ENCODE measurements at places on chromosomes 13 and 19.

DNA sequence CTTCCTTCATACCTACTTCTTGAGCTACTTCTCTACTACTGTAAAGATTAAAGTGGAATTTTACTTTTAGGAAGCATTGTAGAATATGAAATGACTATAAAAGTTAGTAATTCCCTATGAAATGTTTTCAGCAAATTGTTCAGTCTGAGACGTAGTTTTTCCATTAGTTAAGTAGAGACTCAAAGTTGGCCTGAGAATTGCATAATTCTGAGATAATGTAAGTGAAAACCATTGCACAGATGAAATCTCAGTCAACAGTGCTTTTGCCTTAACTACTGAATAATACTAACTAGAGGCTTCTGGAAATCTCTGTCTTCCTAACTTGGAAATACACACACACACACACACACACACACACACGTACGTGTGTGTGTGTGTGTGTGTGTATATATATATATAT is 125.9 kb downstream of the FGF14 start:
- no peak for DNase-seq

DNA sequence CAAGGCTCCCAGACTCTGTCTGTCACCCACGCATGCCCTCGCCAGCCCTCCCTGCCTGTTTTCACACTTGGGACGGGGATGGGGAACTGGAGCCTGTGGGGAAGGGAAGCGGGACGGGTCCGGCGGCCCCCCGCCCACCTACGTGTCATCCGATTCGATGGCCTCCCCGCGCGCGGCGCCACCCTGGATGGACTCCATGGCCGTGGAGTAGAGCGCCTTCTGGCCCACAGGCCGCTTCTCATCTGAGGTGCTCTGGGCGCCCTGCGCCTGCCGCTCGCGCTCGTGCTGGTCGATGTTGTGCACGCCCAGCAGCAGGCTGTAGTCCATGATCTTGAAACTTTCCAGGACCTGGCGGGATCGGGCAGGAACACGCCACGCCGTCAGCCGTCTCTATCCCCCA is 25.1 kb upstream of the CACTIN start:
- no peak for DNase-seq

GRCh38 chr13:43237616-43238015 is 214.2 kb downstream of the DNAJC15 start:
- no peak for DNase-seq

GRCh38 chr13:58992478-58993042 is 1171.2 kb downstream of the DIAPH3 start:
- DNase-seq: no peak

DNA sequence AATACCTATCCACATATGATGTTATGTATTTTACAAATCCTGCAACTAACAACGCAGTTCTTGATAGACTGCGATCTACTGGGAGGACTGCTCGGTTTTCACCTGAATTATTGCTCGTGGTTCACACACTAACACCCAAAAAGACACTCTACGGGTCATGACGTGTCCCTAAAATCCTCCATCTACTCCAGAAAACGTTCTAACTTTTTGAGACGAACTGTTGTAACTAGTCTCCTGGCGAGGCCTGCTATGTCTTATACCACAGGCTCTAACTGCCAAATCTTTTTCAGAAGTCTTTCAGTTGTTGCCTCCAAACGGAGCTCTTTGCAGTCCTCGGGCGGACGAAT is 108.2 kb downstream of the KCNRG start:
- no peak for DNase-seq

DNA sequence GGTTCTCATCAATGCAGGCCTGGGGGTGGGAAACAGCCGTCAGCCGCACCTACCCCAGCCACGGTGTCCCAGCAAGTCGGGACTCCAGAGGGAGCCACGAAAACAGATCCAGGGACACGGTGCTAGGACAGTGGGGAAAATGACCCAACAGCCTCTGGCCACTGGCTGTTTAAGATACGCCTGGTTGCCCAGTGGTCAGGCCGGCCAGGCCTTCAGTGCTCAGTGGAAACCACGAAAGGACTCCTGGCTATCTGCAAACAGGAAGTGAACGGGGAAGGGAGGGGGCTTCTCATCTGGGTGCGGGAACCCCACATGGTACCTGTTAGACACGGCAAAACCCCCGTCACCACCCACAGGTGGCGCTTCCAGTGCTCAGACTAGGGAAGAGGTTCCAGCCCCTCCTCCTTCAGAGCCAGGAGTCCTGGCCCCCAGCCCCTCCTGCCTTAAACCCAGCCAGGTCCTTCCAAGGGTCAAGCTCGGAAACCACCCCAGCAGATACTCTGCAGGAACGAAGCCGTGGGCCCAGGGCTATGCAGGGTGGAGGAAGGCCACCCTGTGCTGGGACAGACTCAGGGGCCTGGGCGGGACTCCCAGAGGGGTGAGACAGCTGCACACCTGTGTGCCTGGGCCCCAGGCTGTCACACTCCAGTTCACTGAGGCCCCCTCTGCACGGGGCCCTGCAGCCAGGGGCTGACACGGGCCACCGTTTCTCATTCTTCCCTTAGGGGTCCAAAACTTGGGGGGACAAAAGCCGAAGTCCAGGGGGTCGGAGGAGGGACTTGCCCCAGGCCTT is 4.5 kb downstream of the PPP1R12C start:
- DNase-seq: no peak

DNA sequence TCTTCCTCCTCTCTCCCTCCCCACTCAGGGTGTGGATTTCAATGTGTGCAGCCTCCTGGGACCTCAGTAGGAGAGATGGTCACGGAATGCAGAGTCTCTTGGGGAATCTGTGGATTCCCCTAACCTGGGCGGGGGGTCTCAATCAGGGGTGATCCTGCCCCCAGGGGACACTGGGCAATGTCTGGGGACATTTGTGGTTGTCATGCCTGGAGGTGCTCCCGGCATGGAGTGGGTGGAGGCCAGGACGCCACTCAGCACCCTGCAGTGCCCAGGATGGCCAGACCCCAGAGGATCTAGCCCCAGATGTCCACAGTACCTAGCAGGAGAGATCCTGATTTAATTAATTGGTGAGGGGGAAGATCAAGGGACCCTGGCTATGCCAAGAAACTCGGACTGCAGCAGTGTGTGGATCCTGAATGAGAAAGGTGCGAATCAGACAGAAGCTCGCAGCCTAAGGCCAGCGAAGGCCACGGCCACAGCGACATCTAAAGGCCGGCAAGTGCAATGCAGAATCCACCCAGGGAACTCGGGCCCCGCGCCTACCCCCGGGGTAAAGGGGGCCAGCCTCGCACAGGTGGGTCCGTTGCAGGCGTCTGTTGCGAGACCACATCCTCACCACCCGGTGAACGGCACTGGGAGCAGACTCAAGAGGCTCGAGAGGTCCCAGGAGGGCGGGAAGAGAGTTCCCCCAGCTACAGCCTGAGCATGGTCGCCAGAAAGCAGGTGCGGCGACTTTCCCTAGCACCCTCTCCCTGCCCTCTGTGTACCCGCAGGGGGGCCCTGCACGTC is 88.8 kb downstream of the GNG7 start:
- DNase-seq: peak; percentile 45

GRCh38 chr13:100039740-100040139 is 49.2 kb upstream of the PCCA start:
- no peak for DNase-seq

DNA sequence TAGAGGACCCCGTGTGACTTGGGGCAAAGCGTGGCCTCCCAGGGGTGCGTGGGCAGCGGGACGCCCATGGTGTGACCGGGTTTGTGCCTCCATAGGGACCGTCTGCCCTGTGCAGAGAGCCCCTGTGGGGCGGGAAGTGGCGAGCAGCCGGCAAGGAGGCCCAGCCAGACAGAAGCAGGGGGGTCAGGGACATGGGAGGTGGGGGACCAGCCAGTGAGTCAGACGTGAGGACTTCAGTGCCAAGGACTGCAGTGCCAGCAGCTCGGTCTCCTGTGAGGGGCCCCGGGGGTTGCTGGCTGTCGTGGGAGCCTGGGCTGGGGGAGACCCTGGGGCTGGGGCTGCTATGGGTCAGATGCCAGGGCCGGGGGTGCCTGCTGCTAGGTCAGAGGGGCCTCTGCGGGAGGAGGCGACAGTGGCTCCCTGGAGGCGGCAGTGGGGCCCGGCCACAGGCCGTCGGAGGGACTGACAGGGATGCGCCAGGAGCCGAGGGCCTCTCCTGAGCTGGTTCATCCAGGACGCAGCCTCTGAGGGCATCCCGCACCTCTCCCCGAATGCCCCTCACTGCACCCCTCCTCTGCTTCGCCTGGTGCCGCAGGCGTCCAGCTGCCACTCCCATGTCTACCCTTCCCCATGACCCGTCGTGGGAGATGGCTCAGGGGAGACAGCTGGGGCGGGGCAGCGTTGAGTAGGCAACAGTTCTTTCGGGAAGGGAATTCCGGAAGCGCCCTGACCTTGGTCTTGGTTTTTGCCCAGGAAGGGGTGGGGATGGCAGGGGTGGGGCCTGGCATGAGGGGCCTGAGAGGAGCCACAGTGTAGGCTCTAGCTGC is 80.0 kb downstream of the KDM4B start:
- DNase-seq: no peak

- DNase-seq: no peak
Observed at GRCh38 chr19:2761309-2761677, 21.5 kb upstream of the SLC39A3 start.

All from stimulated activated CD8-positive, alpha-beta memory T cell treated with anti-CD3 and anti-CD28 coated beads, Interleukin-12 subunit alpha, Interleukin-12 subunit beta, amount 100 ng/mL, for 4 hours (primary cell).